Caco-2 (cell line): ENCODE measurements at places on chromosomes 7 and 10.
A peak's percentile ranks its signal among the peaks of the same experiment; 100 is the strongest.

DNA sequence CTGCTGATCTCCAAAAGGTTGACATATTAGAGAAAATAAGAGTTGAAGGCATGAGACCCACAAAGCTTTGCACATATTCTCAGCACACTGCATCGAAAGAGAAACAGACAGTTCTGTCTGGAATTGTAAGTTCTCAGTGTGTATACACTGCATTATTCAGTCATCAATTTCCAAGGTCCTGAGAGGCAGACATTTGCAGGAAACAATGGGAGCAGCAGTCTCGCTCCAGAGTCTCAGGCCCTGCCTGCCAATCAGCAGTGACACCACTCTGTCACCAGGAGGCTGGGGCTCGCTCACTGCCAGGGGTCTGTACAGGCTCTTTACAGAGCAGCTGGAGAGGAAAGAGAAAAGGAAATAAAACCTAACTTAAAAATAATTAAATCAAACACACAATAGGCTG is 36.3 kb downstream of the JAZF1 start:
- H3K4me3 ChIP-seq = no peak overlapping the region
- DNase-seq = peak; percentile 23
- H3K27me3 ChIP-seq = no peaks in the 10 kb centered on the region; the same call in 1 of the 2 replicates
- H3K36me3 ChIP-seq = no peaks in the 10 kb centered on the region
- no peaks in the 10 kb centered on the region for H3K4me1 ChIP-seq

DNA sequence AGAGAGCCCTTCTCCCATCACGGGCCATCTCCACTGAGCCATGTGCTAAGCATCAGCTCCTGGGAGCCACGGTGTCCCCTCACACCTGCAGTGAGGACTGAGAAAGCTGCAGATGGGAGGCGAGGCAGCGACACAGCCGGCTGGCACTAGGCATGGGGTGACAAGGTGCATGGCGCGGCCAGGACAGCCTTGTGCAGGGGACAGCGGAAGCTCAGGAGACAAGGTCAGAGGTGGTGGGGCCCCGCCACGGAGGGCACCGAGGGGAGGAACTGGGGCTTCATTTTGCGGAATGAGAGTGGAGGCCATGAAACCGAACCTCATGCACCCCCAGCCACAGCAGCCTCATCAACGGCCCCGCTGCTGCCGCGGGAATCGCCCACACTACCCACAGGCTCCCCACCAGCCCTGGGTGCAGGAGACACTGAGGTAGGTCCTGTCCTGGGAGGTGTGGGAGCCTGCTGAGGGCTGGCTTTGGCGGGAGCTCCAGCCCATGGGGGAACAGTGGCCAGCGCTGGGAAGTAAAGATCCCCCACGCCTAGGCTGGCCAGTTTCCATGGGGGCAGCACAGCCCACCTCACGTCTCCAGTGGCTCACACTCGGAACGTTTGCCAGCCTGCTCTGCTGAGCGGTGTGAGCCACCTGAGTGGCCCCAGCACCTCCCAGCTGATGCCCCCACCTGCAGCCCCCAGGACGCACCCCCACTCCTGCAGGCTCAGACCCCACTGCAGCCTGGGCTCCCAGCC is 71.2 kb upstream of the INSIG1 start:
- peaks cover 30% of the 10 kb centered on the region for H3K4me1 ChIP-seq
- no peaks in the 10 kb centered on the region for H3K27me3 ChIP-seq
- H3K4me3 ChIP-seq = no peak overlapping the region
- no peak for DNase-seq
- no peak overlapping the region for H3K27ac ChIP-seq

- DNase-seq = no peak
- H3K36me3 ChIP-seq = no peaks in the 10 kb centered on the region
- H3K4me3 ChIP-seq = no peak overlapping the region
Measured at GRCh38 chr7:89826121-89826520, 328.1 kb upstream of the STEAP1 start.

DNA sequence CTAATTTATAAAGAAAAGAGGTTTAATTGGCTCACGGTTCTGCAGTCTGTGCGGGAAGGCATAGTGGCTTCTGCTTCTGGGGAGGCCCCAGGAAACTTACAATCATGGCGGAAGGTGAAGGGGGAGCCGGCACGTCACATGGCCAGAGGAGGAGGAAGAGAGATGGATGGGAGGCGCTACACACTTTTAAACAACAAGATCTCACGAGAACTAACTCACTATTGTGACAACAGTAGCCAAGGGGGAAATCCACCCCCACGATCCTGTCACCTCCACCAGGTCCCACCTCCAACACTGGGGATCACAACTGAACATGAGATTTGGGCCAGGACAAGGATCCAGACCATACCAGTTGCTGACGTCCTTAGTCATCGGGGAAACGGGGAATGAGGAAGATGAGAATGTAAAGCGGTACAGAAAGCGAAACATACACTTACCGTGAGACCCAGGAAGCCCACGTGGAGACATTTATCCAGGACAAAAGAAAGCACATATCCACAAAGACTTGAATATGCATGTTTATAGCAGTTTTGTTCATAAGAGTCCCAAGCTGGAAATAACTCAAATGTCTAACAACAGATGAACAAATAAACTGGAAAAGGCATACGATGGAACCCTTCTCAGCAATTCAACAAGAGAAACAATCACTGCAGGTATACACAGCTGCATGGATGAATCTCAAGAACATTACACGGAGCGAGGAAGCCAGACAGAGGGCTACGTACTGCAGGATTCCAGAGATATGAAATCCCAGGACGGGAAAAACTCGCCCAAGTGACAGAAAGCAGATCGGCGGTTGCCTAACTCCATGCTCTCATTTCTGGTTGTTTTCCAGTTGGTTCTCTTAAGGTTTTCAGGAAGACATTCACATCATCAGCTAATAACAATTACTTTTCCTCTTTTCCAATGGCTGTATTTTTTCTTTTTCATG is 26.2 kb upstream of the INPP5A start:
- H3K36me3 ChIP-seq = no peaks in the 10 kb centered on the region
- no peak for DNase-seq
- no peak overlapping the region for H3K4me3 ChIP-seq

- H3K4me3 ChIP-seq = peak overlapping the region; percentile 80
- peak overlapping the region; percentile 99 for H3K27ac ChIP-seq
- peak; percentile 77 for DNase-seq
- no peaks in the 10 kb centered on the region for H3K27me3 ChIP-seq
- peaks cover 5% of the 10 kb centered on the region; the same call in 1 of the 2 replicates for H3K4me1 ChIP-seq
Measured at GRCh38 chr10:92590623-92591549, 2.0 kb upstream of the KIF11 start.

DNA sequence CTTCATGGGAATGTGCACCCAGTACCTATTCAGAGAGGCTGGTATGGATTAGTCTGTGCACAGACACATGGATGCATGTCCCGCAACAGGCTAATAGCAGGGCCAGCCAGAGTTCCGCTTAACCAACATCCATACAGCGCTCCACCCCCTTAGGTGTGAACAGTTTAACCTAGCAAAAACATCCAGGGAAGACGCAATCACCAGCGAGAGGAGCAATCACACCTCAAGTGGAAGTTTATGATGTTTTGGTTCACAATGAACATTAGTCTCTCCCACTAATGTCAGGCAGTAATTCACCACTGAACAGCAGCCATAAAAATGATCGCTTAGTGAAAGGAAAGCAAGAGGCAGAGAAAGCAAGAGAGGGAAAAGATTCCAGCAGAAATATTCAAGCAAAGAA is 91.1 kb downstream of the PLXNA4 start:
- no peak overlapping the region for H3K4me3 ChIP-seq
- H3K4me1 ChIP-seq = no peaks in the 10 kb centered on the region
- no peak for DNase-seq
- no peaks in the 10 kb centered on the region for H3K36me3 ChIP-seq
- no peak overlapping the region for H3K27ac ChIP-seq
- H3K27me3 ChIP-seq = peaks cover 6% of the 10 kb centered on the region

GRCh38 chr10:117362313-117362712 is 12.9 kb downstream of the PDZD8 start:
- H3K4me1 ChIP-seq = peaks cover 68% of the 10 kb centered on the region
- H3K4me3 ChIP-seq = no peak overlapping the region
- DNase-seq = no peak
- no peaks in the 10 kb centered on the region for H3K36me3 ChIP-seq
- no peaks in the 10 kb centered on the region for H3K27me3 ChIP-seq

GRCh38 chr7:148967032-148967372 is 61.3 kb downstream of the PDIA4 start:
- no peaks in the 10 kb centered on the region for H3K4me1 ChIP-seq
- DNase-seq = no peak
- peak overlapping the region; percentile 41 for H3K4me3 ChIP-seq
- H3K27ac ChIP-seq = peak overlapping the region; percentile 81

- H3K4me3 ChIP-seq = no peak overlapping the region
- H3K36me3 ChIP-seq = no peaks in the 10 kb centered on the region
- H3K4me1 ChIP-seq = no peaks in the 10 kb centered on the region
- no peaks in the 10 kb centered on the region for H3K27me3 ChIP-seq
- no peak overlapping the region for H3K27ac ChIP-seq
Measured at GRCh38 chr10:12700557-12700874, 301.0 kb downstream of the CCDC3 start.

DNA sequence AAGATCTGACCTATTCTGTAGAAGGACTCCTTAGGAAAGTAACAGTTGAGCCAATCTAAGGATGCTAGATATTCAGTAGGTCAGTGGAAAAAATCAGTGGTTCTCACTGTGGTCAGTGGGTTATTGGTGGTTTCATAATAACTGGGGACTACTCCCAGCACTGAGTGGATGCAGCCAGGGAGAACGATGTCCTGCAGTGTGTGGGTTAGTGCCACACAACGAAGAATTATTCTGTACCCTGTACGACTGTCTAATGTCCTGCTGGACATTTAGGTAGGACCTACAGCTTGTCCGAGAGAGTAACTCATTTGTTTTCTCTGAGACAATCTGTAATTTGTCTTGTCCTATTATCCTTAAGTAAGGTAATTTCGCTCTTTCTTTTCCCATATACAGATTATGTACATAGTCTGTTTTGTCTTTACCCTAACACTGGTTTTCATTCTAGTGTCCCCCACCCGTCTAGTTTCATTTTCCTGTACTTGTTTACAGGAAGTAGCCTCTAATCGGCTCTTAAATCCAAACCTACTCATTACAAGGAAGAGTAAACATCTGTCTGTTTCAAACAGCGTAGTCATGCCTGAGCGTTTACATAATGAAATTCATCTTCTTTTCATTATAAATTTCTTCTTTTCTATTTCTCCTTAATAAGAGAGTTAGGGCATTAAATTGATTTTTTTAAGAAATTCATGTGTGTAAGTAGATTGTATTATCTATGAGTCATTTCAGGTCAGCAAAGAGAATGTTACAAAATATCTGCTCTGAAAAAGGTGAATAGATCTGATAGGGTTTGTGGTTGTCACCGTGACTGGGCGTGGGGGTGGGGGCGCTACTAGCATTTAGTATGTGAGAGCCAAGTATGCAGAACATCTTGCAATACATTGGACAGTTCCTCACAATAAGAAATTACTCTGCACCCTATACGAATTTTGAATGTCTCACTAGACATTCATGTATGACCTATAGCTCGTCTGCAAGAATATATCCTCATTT is 8.3 kb upstream of the ZC3HAV1L start:
- no peak for DNase-seq
- H3K36me3 ChIP-seq = no peaks in the 10 kb centered on the region; the same call in 1 of the 2 replicates
- no peak overlapping the region for H3K4me3 ChIP-seq
- H3K27me3 ChIP-seq = no peaks in the 10 kb centered on the region
- no peaks in the 10 kb centered on the region; the same call in 1 of the 2 replicates for H3K4me1 ChIP-seq

- no peaks in the 10 kb centered on the region for H3K27me3 ChIP-seq
- H3K36me3 ChIP-seq = peaks cover 1% of the 10 kb centered on the region
- H3K4me1 ChIP-seq = no peaks in the 10 kb centered on the region
- no peak overlapping the region for H3K4me3 ChIP-seq
- no peak for DNase-seq
Measured at GRCh38 chr7:83976302-83976701, 218.3 kb downstream of the SEMA3A start.

DNA sequence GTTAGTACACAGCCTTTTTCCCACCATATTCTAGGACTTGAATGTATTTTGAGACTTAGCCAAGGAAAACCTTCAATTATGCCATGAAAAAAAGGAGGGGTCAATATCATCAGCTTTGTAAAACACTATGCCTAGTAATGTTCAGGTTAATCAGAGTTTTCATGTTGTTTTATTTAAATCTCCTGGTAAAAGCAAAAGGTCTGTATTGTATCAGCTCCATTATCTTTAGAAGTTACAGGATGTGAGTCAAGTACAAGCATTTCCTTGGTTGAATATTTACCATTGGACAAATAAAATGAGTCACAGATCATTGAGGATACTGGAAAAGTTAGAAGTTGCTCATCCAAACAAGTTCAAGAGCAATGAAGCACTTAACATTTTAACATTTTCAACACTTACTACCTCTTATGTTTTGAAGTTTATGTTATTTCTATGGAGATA is 89.9 kb upstream of the CAPZA2 start:
- DNase-seq = no peak
- no peak overlapping the region for H3K27ac ChIP-seq
- H3K4me1 ChIP-seq = peaks cover 35% of the 10 kb centered on the region
- H3K27me3 ChIP-seq = no peaks in the 10 kb centered on the region
- H3K36me3 ChIP-seq = peaks cover 3% of the 10 kb centered on the region
- H3K4me3 ChIP-seq = no peak overlapping the region

- no peak overlapping the region for H3K4me3 ChIP-seq
- peak; percentile 73 for DNase-seq
- H3K27me3 ChIP-seq = no peaks in the 10 kb centered on the region
- peak overlapping the region; percentile 92 for H3K27ac ChIP-seq
Measured at GRCh38 chr10:24382979-24383663, 174.2 kb downstream of the KIAA1217 start.

DNA sequence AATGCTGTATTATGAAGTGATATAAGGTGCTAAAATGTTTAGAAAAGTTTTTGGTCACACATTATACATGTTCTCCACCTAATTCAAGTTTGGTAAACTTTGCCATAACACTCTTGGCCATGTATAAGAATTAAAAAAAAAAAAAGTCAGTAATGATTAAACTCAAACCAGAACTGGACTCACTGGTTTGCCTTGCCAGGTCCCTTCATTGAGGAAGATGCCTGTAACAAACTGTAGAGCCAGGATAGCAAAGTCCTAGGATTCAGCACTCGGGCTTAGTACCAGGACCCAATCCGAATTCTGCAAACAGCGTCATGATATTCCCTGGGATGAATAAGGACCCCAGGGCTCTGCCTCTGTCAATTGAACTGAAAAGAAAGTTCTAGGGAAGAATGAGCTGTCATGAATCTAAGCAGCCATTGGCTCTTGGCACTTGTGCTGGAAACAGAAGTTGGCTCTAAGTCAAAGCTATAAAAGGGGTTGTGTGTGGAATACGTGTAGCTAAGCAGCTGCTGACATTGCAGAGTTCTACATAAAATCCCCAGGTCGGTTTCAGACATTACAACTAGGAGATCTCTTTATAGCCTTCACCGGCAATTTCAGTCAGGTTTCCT is 216.9 kb downstream of the C7orf25 start:
- no peaks in the 10 kb centered on the region for H3K36me3 ChIP-seq
- peaks cover 1% of the 10 kb centered on the region; the same call in 1 of the 2 replicates for H3K27me3 ChIP-seq
- no peak overlapping the region for H3K27ac ChIP-seq
- no peak overlapping the region for H3K4me3 ChIP-seq
- H3K4me1 ChIP-seq = no peaks in the 10 kb centered on the region
